Stimulated activated CD4-positive, alpha-beta T cell treated with anti-CD3 and anti-CD28 coated beads, TNF-alpha, amount 100 ng/mL, for 1 hour (primary cell): ENCODE measurements at places on chromosomes 16 and 17.
A peak's percentile ranks its signal among the peaks of the same experiment; 100 is the strongest.

GRCh38 chr17:56886288-56886731 is 27.5 kb downstream of the TRIM25 start:
- no peak for DNase-seq

DNA sequence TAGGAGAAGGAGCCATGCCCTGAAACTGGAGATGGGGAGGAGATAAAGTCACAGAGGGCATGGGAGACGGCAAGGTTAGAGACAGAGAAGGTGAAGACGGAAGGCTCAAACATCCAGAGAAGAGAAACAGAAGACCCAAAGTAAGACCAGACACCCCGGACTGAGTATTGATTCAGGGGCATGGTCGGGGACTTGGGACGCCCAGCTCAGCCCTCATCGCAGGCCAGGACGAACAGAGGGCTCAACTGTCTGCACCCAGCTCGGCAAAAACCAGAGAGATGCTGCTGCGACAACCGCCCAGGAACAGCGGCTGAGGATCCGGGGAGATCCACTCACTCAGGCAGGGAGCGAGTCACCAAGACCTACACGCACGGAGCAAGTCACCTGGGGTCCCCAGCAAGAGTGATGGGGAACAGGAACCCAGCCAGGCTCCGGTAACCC is 999 bp downstream of the XYLT1 start:
- no peak for DNase-seq

- DNase-seq = no peak
Observed at GRCh38 chr16:84088695-84089395, 27.9 kb downstream of the MBTPS1 start.

- DNase-seq = no peak
Observed at GRCh38 chr16:88686062-88686438, 257 bp downstream of the SNAI3 start.

GRCh38 chr17:13973960-13974651 is 95.2 kb upstream of the COX10 start:
- no peak for DNase-seq

DNA sequence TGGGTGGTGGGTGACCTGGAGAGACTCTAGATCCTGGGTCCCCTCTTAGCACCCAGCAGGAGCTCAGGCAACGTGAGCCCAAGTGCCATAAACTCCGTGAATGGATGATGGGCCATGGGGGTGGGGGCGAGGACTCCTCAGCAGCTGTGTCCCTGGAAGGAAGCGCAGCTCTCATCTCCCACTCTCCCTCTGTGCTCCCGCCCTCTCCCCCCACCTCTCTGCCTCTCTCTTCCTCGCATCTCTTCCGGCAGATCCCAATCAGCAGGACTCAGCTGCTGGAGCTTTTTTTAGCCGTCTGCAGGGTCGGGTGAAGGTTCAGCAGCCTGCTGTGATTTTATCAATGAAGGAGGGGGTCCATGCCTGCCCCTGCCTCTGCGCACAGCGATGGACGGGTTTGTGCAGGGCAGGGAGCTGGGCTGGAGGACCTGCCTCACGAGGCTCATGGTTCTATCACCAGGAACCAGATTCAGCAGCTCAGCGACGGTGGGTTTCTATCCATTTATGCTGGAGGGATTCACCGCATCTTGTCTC is 8.3 kb downstream of the CCR7 start:
- no peak for DNase-seq

- DNase-seq = peak; percentile 42
Observed at GRCh38 chr16:67562918-67563707, 787 bp downstream of the CTCF start.

DNA sequence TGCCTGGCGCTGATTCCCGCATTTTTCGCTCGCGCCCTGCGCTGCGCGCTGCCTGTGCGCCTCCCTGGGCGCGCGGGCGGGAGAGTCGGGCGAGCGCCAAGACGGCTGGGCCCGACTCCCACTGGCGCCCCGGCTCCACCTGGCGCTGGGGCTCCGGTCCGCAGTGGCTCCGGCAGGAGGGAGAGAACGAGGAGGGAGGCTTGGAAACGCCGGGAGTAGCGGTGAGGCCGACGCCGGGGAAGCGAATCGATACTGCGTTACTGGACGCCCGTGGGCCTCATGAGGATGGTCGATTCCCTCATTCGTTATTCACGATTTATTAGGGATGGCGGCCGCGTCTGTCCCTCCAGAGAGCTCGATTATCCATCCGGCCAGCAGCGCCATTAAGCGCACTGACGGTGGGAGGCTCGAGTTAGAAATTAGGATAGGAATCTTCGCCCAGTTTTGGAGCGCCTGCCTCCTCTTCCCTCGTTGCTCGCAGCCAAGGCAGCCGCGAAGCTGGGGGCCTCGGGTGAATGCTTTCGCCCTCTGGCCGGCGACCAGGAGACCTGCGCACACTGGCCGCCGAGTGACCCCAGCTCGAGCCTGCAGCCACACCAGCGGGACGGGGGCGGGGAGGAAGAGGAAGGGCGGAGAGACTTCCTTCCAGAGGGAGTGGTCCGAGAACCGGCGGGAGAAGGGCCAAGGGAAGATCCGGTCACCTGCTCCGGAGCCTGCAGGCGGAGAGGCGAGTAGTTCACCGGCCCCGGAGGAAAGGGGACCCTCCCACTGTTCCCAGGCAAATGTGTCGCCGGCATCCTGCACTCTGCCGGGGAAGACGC is 1.3 kb upstream of the PCGF2 start:
- no peak for DNase-seq

DNA sequence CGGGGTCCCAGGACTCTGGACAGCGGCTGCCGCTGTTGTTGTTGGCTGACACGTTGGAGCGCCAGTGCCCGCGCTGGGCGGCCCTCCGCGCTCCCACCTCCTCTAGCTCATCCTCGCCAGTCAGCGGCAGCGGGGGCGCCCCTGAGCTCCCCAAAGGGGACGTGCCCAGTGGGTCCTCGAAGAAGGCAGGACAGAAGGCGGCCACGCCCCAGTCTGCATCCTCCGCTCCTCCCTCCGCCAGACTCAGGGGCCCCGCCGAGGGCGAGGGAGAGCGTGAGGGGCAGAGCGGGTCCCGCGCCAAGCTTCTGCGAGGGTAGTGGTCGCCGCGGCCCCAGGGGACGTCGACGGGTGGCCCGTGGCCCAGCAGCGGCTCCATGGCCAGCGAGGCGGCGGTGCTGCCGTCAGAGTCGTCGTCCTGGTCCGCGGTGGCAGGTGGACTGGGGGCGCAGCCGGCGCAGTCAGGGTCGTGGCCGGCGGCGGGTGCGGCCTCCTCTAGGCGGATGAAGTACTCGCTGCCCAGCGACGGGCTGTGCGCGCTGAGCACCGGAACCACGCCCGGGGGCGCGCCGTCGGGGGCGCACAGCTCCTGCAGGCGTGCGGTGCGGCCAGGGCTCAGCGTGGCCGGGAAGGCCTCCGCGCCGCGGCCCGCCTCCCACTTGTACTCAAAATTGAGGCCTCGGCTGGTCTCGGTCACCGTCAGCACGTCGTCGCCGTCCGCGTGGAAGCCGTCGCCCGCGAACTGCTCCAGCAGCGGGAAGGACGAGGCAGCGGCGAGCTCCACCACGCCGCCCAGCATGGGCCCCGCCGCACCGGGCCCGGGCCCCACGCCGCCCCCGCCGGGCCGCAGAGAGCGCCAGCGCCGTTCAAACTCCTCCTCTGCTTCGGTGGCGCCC is 43.2 kb upstream of the PVALEF start:
- no peak for DNase-seq

DNA sequence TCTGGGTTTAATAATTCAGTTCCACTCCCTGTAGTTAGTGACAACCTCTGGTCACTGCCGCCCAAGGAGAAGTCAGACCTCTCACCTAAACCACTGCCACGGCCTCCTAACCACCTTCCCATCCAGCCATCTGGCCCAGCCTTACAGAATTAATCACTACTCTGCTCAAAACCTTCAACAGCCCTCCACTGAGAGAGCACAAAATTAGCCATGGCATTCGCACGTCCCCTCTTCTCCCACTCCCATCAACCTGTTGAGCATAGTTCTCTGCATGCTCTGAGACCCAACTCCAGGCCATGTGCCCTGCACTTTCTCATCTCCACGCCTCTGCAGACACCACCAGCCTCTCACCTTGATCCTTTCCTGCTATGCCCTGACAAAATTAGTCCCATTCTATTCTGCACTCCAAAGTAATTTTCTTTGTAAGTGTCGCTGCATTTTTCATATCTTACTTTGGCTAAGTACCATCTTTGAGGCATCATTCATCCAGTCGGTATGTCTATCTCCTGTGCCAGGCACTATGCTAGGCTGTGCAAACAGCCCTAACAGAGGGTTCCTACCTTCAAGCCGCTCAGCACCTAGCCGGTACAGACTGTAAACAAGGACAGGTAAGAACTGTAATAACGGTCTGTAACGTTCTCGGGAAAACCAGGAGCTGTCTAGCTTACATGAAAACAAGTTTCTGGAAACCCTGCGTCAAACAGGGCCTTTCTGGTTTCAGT is 963 bp downstream of the COPRS start:
- no peak for DNase-seq

DNA sequence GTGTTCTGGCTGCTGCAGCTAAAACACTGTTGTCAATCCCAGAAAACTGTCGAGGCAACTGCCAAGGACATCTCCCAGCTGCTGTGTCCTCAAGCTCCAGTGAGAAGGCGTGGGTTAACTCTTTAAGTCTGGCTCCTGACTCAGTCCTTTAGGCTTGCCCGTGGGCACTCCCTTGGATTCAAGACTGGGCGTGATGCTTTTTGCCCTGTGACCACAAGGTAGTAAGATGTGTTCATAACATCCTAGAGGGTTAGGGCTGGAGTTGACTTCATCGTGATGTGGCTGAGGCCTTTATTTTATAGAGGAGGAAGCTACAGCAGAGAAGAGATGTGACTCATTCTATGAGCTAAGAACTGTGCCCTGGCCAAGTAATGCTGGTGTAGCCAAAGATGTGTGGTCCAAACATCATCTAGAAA is 50.9 kb upstream of the TEKT3 start:
- DNase-seq = no peak

- DNase-seq = no peak
Observed at GRCh38 chr16:49672753-49673152, 183.2 kb downstream of the ZNF423 start.

GRCh38 chr16:29993191-29993902 is 2.1 kb downstream of the HIRIP3 start:
- no peak for DNase-seq

GRCh38 chr17:60481604-60482003 is 44.4 kb downstream of the APPBP2 start:
- no peak for DNase-seq

DNA sequence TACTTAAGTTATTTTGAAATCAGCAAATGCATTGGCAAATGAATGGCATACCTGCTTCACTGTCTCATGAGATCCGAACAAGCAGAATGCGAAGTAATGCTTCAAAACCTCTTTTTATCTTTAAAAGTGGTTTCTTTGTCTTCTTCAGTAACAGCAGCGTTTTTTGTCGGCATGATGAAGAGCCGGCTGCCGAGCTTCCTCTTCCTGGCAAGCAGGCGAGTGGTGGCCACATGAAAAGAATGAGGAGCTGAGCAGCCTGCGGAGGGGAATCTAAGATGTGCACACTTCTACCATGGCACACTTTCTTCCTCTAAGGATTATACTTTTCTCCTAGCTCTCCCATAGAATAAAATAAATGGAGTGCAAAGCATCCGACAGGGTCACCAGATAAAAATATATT is 42.4 kb upstream of the AKTIP start:
- DNase-seq = peak; percentile 10

DNA sequence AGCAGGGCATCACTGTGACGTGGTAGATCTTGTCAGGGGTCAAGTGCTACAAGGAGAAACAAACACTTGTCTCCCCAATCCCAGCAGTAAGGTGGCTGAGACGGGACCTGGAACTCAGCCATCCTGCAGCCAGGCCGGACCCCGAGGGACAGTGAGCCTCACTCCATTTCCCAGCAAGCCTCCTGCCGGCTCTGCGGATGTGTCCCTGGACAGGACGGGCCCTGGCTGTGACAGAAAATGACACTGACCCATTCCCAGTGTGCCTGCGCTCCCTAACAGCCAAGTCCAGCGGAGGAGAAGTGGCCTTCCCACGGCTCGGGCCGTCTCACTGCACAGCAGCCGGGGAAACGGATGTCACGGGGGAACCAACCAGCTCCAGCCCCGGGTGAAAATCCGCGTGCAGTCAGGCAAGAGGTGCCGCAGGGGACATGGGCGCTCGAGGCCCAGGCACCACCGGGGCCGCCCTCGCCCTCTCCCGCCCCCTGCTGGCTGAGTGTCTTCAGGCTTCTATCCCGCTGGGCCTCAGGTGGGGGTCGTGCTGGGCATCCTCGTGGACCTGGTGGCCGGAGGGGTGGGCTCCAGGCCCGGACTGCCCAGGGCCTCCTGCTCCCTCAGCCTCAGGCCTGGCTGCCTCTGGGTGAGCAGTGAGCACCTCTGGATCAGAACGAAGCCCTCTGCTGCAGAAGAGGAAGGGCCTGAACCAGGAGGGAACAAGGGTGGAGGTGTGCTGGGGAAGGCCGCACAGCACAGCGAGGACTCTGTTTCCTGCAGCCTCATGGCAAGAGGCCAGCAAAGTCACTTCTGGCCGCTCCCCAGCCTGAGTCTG is 6.7 kb downstream of the HAGHL start:
- DNase-seq = no peak

- no peak for DNase-seq
Observed at GRCh38 chr17:69954241-69954925, 120.6 kb upstream of the KCNJ16 start.

GRCh38 chr17:9414471-9414870 is 161.1 kb downstream of the STX8 start:
- DNase-seq = no peak

DNA sequence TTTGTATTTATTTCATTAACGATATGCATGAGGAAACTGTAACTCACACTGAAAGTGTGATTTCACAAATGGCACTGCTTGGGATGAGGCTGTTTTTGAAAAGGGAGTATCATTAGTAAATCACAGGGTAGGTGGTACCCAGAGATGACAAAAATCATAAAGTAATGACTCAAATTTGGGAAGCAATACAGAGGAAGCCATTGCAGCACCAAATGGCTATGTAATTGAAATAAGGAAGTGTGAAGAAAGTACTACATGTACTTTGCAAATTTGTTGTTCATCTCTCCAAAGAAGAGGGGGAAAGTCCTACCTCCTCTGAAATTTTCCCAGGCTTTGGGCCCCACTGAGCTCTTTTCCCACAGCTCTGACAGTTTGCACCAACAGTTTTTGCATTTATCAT is 12.3 kb upstream of the ABCC12 start:
- no peak for DNase-seq

DNA sequence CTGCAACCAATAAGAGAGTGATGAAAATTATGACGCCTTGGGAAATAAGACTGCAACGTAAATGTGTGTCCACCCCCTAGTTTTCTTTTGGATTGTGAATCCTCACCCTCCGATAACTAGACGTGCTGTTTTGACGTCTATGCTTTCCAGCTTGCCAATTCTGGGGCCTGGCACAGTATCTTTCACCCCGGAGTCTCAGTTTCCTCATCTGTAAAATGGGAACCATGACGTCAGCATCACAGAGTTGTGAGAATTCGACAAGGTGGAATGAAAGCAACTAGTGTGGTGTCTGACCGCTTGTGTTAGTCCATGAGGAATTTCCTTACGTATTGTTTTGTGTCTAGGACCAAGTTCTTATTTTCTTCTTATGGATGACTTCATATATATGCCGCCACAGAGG is 37.7 kb downstream of the WWOX start:
- DNase-seq = no peak

- no peak for DNase-seq
Observed at GRCh38 chr17:42155614-42156045, 841 bp upstream of the RAB5C start.
